ENCODE measurements at places on chromosomes 13 and 19.
A peak's percentile ranks its signal among the peaks of the same experiment; 100 is the strongest.

GRCh38 chr13:113390874-113391497, 27.1 kb upstream of the GRTP1 start:
- no peak for DNase-seq

GRCh38 chr19:47765523-47766358, 12.8 kb upstream of the SELENOW start:
- DNase-seq: peak; percentile 76

DNA sequence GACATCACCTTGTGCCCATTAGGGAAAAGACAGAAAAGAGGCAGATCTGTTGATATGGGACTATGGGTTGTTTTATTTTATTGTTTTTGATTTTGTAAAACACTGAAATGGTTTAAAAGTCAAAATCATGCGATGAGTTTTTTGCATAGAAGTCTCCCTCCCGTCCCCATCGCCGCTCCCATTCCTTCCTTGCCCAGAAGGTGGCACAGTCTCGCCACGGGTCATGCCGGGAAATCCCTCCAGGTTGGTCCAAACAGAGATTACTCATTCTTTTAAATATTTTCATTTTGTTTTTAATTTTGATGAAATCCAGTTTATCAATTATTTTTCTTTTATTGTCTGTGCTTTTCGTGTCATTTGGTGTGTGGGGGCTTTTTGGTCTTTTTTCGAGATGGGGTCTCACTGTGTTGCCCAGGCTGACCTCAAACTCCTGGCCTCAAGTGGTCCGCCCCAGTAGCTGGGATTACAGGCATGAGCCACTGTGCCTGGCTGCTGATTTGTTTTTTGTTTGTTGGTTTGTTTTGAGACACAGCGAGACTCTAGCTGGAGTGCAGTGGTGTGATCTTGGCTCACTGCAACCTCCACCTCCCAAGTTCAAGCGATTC, 9.2 kb downstream of the PGPEP1 start:
- DNase-seq: peak; percentile 88

DNA sequence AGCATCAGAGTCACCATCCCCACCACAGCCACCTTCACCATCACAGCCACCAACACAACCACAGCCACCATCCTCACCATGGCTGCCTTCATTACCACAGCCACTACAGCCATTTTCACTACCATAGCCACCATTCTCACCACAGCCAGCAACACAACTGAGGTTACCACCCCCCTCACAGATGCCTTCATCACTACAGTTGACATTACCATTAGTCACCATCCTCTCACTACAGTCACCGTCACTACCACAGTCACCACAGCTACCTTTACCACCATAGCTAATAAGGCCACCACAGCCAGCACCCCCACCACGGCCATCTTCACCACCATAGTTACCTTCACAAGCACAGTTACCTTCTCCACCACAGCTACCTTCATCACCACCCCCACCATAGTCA, 269.6 kb downstream of the DNAJC15 start:
- no peak for DNase-seq

GRCh38 chr13:41613984-41614661, 156.8 kb downstream of the RGCC start:
- peak; percentile 77 for DNase-seq

- no peak for DNase-seq
These were observed 288.9 kb upstream of the MAB21L1 start for GRCh38 chr13:35765366-35765765.

GRCh38 chr13:106686163-106686562, 118.2 kb upstream of the ARGLU1 start:
- DNase-seq: no peak

GRCh38 chr13:85255978-85256377, 543.2 kb downstream of the SLITRK6 start:
- no peak for DNase-seq

DNA sequence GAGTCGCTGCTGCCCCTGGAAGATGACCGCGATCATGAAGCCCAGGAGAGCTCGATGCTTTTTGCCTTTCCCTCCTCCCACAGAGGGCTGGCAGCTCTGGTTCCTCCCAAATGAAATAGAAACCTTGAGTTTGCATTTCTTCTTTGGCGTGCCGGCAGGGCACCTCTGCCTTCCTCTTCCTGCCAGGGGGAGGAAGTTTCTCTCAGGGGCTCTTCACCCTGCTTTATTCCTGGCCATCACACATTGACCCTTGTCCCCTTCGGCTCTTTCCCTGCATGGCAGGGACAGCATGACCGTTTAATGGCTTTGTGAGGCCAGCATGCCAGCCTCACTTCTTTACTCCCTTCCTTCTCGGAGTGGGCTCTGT, 47.9 kb downstream of the ACTN4 start:
- no peak for DNase-seq

DNA sequence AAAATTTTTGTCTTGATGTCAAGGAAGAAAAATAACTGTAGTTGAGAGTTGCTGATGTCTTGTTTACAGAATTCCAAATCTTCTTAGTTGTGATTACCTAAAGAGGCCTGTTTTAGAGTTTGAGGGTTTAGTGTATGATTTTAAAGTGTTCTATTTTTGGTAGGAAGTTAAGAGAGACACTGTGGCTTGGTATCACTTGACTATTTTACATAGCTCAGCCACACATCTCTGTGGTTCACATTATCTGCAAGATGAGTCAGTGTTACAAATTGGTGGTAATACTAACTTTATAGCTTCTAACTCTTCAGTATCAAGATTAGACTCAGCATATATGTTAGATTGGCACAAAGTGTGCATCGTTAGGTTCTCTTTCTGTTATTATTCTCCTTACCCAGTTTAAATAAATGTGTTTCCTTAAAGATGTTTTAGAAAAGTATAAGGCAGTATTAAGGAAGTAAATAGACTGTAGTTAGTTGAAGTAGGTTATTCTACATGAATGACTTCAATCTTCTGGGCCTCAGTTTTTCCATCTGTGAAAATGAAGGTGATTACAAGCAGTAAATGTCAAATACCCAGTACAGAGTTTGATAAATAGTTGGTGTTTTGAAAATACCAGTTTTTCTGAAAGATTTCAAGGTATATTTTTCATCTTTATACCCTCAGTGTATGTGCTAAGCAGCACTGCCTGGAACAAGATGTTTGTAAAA, 33.4 kb downstream of the COG6 start:
- DNase-seq: no peak

DNA sequence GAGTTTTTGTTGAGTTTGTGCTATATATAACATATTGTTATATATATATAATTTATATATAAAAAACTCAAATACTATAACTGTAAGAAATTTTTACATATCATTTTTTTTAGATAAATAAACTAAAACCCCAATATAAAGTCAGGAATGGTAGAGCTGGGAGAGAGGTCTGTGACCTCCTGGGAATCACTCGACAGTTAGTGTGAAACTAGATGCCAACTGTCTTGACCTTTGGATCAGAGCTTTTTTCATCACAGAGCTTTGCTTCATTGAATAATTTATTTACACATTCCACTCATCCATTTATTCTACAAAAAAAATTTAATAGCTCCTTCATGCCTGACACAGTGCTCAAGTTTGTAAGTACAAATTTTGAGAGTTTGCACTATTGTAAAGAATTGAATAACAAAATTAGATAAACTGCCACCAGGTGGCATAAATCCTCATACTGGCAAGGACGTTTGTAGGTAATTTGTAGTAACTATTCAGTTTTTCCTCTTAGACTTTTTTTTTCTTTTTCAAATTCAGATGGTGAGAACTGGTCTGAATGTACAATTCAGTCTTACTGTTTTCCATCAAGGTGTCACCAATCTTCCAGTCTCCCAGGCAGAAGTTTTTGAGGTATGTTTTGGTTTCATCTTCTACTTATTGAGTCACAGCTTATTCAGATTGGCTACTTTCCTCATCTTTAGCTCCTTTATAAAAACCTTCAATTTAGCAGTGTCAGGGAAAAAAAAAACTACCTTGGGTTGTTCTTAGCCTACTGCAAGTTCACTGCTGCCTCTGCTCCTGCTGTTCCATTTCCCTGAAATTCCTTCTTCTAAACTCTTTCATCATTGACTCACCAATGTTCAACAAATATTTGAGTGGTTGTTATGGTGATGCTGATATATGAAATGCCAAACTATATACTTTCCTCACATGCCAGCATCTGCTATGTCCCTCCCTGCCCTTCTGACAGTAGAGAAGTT, 28.7 kb downstream of the LACC1 start:
- DNase-seq: peak; percentile 17

GRCh38 chr19:49879243-49879963, 1.9 kb downstream of the TBC1D17 start:
- no peak for DNase-seq
